ENCODE measurements at places on chromosomes 5 and 9.

DNA sequence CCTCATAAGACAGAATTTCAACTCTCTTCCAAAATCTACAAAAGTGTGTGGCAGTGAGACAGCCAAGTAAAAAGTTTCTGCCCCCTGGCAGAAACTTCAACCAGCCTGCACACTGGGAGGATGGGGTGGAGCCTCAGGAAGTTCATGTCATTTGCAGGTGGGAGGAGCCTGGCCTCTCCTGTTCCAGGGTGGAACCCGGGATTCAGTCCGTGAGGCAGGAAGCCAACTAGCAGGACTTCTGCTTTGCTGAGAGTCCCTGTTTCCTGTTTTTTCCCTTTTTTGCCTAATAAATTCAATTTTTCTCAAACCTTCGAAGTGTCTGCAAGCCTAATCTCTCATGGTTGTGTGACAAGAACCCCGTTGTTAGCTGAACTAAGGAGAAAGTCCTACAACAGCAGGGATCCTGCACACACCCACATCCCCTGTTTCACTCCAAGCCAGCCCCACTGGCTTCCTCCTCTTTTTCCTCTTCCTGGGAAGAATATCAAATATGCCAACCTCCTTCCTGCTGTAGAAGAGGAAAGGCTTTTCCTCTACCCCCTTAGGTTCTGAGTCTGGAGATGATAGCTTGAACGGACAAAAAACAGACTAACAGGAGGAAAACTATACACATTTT, 69.3 kb downstream of the ALDH7A1 start:
- DNase-seq = no peak

DNA sequence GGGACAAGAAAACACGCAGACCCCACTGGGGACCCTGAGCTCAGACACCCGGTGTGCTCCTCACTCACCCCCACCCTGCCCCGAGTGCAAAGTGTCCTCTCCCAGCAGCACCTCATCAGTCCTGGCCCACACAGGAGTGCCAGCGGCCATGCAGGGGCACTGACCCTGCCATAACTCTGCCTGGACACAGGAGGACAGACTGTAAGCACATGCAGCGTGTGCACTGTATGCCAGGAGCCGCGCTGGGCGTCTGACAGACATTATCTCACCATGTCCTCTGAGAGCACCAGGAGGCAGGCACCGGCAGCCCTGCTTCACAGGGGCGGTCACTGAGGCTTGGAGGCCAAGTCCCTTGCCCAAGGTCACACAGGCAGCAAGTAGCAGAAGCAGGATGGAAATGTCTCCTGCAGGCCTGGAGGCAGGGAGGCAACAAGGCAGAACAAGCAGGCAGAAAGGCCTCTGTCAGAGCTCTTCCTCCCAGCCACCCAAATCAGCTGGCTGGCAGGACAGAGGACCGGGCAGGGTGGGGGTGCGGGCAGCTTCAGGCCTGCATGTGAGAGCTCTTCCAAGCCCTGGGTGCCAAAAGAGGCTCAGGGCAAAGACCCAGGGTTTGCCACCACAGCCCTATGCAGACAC, 8.4 kb downstream of the EEIG1 start:
- DNase-seq = no peak

DNA sequence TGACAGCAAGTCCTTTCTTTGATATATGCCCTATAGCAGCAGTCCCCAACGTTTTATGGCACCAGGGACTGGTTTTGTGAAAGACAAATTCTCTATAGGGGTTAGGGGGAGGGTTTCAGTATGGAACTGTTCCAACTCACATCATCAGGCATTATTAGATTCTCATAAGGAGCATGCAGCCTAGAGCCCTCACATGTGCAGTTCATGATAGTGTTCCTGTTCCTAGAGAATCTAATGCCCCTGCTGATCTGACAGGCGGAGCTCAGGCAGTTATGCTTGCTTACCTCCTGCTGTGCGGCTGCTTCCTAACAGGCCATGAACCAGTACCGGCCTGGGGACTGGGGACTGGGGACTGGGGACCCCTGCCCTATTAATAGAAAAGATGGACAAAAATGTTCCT, 2.7 kb upstream of the RAPGEF6 start:
- no peak for DNase-seq

GRCh38 chr9:125637241-125637640, 69.8 kb downstream of the MAPKAP1 start:
- DNase-seq = no peak

- peak; percentile 53 for DNase-seq
Observed at GRCh38 chr5:132883261-132883834, 9.9 kb downstream of the LEAP2 start.

- no peak for DNase-seq
Observed at GRCh38 chr9:113641100-113641885, 177.8 kb downstream of the RGS3 start.

GRCh38 chr5:81787474-81788242, 36.8 kb upstream of the SSBP2 start:
- DNase-seq = peak; percentile 32

DNA sequence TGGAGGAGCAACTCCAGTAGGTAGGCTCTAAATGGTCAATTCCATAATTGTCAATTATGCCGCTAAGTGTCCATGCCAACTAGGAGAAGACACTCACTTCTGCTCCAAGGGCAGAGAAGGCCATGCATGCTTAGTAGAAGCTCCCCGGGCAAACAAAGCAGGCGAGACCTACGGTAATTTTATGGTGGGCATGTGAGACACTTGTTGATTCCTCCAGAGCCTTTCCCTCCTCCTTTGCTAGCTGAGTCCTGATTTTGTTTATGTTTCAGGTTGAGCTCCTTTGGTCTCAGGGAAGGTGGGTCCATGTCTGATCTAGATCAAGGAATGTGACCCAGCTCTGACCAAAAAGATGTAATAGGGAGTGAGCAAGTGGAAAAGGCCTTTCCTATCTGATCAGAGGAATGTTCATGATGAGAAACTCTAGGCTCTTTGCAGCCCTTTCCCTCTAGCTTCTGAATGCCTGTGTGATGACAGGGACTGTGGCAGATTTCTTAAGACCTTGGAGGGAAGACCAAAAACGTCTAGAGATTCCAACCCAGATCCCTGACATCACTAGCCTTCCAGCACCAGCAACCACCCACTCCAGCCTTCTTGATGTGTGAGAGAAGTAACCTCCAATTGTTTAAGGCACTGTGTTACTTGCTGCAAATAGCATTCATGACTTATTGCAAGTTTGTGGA, 7.7 kb upstream of the CPEB4 start:
- DNase-seq = peak; percentile 81

DNA sequence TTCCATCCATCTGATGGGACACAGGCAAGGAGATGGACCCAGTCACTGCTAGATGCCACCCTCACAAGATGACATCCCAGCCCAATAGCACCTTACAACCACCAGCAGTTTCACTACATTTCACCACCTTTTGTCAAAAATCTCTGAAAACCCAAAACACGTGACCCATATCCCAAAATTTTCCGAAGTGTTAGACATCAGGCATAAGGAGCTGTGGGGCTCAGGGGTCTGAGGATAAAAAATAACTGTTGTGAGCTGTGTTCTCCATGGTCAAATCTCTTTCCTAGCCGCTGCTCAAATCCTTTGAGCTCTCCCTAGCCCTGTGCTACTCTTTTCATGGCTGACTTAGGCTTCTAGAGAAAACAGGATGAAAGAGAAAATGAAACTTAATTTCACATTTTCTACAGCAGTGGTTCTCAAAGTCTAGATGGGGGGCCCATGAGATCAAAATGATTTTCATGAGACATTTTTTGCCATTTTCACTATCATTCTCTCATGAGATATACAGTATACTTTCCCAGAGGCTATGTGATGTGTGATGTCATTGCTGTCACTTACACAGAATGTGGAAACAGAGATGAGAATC, 40.7 kb downstream of the TIMD4 start:
- no peak for DNase-seq

All from AG09309 (cell line).